ENCODE measurements at places on chromosomes 5 and 9.
A peak's percentile ranks its signal among the peaks of the same experiment; 100 is the strongest.

DNA sequence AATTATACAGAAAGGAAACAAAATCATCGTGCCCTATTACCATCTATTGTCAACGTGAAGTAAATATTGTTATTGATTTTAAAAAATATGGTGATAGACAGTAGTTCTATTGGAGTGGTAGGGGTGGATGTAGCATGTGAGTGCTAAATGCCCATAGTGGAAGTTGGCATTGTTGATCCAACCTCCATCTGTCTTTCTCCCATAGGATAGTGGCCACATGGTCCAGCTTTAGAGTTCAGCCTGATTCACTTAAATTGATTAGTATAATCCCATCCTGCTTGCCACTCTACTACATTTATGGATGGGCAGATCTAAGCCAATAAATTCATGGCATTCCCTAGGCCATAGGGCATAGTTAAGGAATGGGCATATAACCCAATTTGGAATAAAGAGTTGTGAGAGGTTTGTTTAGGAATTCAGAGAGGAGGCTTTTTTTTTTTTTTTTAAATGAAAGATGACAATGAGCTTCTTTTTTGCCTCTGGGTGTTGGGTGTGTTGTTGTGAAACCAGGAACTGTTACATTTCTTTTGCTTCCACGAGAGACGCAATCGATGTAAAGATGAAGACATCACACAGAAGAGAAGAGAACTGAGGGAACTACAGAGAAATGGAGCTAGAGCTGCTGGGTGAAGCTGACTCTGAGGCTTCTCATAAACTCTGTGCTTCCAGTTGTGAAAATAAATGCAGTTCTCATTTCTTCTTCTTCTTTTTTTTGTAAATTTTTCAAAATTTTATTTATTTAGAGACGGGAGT, 12.5 kb upstream of the CHD1 start:
- no peak for DNase-seq

DNA sequence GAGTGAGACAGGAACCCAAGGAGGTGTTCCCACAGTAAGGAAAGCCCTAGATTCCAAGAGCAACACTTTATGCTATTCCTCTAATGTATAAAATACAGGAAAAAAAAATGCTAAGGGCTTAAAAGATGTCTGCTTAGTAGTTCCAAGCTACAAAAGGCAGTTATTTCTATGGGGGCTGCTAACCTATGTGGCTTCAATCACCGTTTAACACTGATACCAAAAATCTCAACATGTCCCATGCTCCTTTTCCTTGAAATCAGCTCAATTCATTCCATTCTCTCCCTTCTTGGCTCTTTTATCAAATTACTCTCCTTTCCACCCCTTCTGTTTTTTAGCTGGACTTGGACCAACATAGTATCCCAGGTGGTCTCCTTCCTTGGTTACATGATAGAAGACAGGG, 20.6 kb downstream of the CCNH start:
- DNase-seq = no peak

DNA sequence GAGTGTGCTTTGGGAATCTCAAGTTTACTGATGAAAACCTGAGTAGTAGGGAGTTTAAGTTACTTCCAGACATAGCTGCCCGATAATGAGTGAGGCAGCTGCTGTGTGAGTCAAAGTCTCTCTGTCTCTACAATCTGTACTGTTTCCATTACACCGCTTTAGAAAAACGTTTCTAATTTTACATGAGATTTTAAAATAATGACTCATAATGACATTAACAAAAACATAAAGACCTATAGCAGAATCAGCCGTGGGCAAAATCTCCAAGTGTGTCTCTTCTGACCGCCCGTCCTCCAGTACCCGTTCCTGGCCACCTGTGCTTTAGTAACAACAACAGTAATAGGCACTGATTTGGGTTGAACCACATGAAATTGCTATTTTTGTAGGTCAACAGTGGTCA, 69.6 kb upstream of the PRRC1 start:
- peak; percentile 78 for DNase-seq

GRCh38 chr5:42650084-42650483, 106.5 kb upstream of the CCDC152 start:
- DNase-seq = no peak

DNA sequence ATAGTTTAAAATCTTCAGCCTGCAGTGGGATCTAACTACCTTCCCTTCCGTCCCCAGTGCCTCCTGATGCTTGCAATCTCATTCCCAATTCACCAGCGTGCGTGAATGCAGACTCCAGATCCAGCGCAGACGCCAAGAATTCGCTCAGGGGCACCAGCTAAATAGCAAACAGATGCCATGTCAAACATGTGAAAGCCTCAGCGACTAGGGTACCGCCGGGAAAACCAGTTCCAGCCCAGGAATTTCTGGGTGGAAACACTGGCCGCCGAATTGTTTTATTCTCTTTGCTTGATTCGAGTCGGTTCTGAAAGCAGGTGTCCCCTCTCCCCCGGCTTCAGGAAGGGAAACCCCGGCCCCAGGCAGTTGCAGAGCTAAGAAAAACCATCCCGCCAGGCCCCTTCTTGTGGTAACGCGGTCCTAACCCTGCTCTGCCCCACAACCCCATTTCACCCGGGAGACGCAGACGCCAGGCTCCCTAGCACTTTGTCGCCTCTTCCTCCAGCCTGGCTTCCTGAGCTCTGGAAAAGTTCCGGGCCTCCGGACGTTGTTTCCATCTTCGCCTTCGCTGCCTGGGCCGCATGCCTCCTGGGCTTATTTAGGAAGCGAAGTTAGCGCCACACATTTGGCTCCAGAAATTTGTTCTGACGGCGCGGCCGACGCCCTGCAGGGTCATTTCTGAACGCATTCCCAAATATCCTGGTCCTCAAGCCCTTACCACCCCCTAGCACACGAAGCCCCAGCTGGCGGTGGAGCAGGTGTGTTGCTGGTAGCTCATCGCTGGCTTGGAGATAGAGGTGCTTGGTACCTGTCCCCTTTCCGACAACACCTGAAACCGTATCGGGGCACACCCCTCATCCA, 665 bp upstream of the LVRN start:
- peak; percentile 62 for DNase-seq

- DNase-seq = no peak
Measured at GRCh38 chr5:119340597-119341218, 15.1 kb upstream of the TNFAIP8 start.

GRCh38 chr9:17734674-17735073, 155.8 kb downstream of the SH3GL2 start:
- DNase-seq = no peak

DNA sequence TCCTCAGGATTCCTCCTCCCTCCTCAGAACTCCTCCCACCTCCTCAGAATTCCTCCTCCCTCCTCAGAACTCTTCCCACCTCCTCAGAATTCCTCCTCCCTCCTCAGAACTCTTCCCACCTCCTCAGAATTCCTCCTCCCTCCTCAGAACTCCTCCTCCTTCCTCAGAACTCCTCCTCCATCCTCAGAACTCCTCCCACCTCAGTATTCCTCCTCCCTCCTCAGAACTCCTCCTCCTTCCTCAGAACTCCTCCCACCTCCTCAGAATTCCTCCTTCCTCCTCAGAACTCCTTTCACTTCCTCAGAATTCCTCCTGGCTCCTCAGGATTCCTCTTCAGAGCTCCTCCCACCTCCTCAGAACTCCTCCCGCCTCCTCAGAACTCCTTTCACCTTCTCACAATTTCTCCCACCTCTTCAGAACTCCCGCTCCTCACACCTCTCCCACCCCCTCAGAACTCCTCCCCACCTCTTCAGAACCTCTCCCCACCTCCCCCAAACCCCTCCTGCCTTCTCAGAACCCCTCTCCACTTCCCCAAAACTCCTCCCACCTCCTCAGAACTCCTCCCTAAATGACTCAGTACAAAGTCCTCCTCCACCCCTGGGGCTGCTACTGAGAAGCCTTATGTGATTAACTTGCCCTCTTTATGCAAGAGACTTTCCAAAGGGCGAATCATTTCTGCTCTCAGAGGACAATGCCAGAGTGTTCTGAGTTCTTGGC, 23.2 kb downstream of the SLC46A2 start:
- DNase-seq = peak; percentile 78

- no peak for DNase-seq
Measured at GRCh38 chr5:147675168-147675567, 107.4 kb downstream of the JAKMIP2 start.

GRCh38 chr5:157690690-157691433, 19.5 kb downstream of the C5orf52 start:
- no peak for DNase-seq

DNA sequence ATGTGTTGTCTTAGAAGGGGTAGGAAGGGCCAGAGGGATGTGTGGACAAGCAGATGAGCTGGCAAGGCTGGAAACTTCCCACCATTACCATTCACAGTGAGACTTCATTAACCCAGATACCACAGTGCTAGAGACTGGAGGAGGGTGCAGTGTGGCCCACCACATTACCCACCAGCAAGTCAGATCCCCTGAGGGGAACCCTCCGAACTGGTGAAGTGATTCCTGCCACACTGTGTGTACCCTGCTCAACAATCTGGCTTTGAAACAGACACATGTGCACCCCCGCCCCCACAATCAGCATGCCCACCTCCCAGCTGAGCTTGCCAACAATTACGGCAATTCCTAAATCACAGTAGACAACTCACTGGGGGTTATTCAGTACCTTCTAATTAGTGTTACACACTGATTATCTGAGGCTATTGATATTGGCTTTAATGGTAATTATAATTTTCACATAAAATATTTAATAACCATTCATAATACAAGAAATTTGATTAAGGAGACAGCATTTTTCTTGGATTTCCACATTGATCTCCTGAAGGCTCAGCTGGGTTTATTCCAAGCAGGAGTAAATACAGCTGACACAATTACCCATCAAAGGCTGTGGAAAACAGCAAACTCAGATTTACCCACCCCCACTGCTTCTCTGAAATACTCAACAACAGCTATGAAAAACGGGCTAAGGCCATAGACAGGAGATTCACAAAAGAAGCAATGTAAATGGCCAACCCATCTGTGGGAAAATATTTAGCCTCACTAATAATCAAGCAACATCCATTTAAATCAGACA, 169.3 kb upstream of the FSTL4 start:
- DNase-seq = no peak

DNA sequence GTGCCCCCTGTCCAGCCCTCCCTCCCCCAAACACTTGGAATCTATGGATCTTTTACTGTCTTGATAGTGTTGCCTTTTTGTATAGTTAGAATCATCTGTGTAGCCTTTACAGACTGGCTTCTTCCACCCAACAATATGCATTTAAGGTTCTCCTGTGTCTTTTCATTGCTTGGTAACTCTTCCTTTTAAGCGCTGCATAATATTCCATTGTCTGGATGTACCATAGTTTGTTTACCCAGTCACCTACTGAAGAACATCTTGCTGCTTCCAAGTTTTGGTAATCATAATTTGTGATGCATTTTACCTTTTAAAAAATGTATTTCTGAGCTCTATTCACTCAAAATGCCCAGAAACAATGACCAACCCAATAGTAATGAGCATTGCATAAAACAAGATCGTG, 17.7 kb upstream of the LMX1B start:
- no peak for DNase-seq

- DNase-seq = peak; percentile 25
Measured at GRCh38 chr9:100595391-100596199, 17.7 kb downstream of the CAVIN4 start.

DNA sequence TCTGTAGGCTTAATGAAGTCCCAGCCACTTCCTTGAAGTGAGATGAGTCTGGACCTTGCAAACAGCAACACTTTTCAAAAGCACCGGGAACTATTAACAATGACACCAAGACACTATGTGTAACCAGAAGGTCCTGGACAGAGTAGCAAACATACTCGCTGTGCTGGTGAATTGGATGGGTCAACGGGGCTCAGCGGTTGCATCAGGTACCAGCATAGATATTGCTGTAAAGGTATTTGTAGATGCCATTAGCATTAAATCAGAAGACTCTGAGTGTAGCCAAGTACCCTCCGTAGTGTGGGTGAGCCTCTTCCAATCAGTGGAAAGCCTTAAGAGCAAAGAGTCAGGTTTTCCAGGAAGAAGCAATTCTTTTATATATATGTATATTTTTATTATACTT, 140.5 kb downstream of the IRX2 start:
- no peak for DNase-seq

DNA sequence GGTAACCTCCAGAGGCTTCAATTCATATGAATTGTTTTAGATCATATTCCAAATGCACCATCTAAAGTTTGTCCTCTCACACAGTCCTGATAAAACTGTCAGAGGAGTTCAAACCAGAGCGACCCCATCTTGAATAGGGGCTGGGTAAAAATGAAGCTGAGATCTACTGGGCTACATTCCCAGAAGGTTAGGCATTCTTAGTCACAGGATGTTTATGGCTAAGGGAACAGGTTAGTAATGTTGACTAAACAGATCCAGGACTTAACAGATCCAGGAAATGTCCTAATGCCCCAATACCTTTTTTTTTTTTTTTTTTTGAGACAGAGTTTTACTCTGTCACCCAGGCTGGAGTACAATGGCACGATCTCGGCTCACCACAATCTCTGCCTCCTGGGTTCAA, 192.6 kb upstream of the PRDM9 start:
- no peak for DNase-seq

DNA sequence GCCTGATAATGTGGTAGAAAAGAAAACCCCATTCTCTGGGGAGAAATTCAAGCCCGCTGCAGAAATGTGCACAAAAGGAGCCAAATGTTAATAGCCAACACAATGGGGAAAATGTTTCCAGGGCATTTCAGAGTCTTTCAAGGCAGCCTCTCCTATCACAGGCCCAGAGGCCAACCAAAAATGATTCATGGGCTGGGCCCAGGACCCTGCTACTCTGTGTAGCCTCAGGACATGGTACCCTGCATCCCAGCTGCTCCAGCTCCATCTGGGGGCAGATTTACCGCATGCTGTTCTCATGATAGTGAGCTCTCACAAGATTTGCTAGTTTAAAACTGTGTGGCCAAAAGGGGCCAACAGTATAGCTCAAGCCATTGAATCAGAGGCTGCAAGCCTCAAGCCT, 41.1 kb downstream of the RAPGEF6 start:
- DNase-seq = no peak

DNA sequence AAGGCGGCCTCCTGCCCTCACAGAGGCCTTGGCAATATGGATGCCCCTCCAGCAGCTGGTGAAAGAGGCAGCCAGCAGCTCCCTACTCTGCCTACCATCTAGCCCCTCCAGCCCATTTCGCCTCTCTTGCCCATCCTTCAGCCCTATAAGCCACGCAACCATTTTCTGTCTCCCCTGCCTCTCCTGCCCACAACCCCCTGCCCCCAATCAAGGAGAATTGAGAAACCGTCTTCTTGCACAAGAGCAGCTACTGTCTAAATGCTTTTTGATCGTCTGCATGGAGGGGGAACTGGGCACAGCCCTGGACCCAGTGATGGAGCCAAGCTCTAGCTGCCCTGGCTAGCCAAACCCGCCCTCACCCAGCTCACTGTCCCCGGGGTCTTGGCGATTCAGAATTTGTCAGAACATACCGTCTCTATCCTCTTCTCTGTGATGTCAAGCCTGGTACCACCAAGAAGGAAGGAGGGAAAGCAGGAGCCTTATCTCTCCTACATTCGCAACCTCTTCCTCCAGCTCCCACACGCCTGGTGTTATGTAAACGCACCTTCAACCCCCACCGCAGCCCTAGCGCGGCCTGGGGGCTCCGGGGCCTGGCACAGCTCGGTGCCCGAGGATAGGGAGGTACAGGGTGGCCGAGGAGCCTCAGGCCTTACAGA, 1.2 kb downstream of the SPRY4 start:
- DNase-seq = no peak

GRCh38 chr5:59760785-59761348, 132.7 kb downstream of the PDE4D start:
- DNase-seq = no peak

- DNase-seq = no peak
Measured at GRCh38 chr5:80192507-80193241, 63.2 kb downstream of the SERINC5 start.

GRCh38 chr9:14616188-14616982, 76.8 kb downstream of the ZDHHC21 start:
- DNase-seq = peak; percentile 29

- DNase-seq = no peak
Measured at GRCh38 chr5:79750611-79751510, 61.2 kb downstream of the CMYA5 start.

All from amniotic stem cell (primary cell).